ENCODE measurements at places on chromosomes 12 and 14. TPM values are rescaled to one million over a fixed set of nuclear protein-coding genes. Genes with fewer than 3 reads are reported as not detected.
A peak's percentile ranks its signal among the peaks of the same experiment; 100 is the strongest.

GRCh38 chr14:74459289-74459946 is 33.4 kb upstream of the SYNDIG1L start:
- DNase-seq: peak; percentile 36

The CMA1 gene
- not detected for total RNA-seq

DNA sequence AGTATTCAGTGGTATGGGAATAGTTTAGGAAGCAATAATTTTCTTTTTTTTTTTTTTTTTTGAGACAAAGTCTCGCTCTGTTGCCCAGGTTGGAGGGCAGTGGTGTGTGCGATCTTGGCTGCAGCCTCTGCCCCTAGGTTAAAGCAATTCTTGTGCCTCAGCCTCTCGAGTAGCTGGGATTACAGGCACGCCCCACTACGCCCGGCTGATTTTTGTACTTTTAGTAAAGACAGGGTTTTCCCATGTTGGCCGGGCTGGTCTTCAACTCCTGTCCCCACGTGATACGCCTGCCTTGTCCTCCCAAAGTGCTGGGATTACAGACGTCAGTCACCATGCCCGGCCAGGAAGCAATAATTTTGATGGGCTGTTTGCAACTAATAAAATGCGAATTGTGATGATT is 62.1 kb downstream of the ATG14 start:
- peak; percentile 29 for DNase-seq

DNA sequence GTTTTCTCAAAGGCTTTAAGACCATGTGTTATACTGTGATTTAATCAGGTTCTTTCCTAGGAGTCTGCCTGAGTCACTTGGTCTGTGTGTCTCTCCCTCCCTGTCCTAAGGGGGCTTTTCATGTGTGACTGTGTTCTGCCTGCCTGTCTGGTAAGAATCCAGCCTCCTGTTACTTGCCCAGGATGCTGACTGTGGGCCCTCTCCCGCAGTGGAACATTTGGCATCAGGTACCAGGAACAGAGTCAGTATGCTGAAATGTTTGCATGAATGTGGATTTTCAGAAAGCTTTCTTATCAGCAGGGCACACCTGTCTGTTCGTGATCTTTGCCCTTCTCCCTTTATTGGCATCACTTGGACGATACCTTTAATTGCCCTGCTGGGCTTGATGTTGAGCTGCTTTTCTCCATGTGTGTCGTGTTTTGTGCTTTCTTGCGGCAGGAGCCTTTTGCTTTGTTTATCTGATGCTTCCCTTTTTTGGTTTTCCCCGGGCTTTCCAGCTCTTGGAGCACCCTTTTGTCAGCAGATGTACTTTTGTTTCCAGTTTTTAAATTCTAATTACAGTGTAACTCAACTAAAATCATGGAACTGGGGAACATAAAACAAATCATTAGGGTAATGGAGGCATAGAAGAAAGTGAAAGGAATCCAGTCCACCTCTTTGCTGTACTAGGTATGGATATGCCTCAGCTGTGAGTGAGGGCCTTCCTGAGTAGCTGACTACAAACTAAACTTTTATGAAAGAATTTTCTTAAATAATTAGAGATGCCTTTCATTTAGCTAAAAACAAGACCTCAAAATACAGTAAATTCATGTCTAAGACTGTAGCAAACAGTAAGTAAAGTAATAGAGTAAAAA is 72.5 kb downstream of the TRAF3 start:
- no peak for DNase-seq

DNA sequence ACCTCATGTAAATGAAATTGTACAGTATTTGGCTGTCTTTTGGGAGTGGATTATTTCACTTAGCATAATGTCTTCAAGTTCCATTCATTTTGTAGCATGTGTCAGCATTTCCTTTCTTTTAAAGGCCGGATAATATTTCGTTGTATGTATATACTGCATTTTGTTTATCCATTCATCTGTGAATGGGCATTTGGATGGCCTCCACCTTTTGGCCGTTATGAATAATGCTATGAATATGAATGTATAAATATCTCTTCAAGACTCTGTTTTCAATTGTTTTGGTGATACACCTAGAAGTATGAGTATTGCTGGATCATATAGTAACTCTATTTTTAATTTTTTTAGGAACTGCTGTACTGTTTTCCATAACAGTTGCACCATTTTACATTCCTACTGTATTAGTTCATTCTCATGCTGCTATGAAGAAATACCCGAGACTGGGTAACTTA is 164.9 kb downstream of the DYRK2 start:
- no peak for DNase-seq

The TMEM229B gene
- 11.7 TPM for total RNA-seq

The ART4 gene
- total RNA-seq: not detected

The PARPBP gene
- total RNA-seq: 49.8 TPM

DNA sequence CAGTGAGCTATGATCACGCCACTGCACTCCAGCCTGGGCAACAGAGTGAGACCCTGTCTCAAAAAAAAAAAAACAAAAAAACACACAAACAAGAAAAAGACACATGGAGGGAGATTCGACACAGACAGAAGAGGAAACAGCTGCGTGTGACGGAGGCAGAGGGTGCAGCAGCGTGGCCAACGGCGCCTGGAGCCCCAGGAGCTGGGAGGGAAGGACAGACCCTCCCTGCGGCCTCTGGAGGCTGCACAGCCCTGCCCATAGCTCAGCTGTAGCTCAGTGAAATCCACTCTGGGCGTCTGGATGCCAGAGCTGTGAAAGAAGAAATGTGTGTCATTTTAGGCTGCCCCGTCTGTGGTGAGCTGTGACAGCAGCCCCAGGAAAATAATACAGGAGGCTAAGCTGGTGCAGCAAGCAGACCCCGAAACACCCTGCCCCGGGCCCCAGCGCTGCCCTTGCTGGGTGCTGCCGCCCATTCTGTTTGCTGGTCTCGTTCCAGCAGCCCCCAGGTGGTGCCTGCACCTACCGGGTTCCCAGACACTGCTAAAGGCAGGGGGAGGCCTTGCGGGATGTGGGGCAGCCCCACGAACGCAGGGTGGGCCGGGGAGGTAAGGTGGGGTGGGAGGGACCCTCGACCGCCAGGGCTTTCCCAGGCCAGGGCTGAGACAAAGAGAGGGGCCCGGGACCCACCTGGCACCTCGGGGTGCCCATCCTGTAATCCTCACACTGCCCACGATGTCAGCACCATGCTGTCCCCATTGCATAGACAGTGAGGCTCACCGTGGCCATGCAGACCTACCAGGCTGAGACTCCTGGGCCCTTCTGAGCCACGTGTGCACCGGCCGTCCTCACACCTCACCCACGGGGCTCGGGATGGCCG is 21.2 kb downstream of the GALNT9 start:
- DNase-seq: no peak
